Suppressor macrophage treated with lipopolysaccharide for 4 hours (primary cell): ENCODE measurements at places on chromosomes 6 and 20.

GRCh38 chr20:20950620-20951019 lies 155.5 kb downstream of the LINC00237 start:
- DNase-seq = no peak

- peak; percentile 66 for DNase-seq
These were observed 23.1 kb upstream of the DNAAF9 start for GRCh38 chr20:3430376-3431069.

- DNase-seq = no peak
These were observed 60.2 kb downstream of the LRRC1 start for GRCh38 chr6:53854843-53855567.

GRCh38 chr6:109897025-109897424 lies 81.1 kb upstream of the GPR6 start:
- no peak for DNase-seq

DNA sequence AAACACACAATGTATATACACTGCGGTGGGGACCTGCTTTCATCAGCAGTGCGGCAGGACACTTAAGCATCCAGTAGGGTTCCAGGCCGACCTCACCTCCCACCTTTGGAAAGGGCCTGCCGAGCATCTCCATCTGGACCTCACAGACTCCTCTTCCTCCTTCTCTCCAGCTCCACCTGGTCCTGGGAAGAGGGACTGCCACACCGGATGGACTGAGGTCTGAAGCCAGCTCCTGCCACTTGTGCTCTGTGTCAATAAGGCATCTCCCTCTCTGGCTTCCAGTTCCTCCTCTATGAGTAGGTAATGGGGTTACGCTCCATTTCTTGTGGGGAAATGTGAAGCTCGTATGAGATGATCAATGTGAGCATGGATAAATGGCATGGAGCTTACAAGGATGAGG lies 19.1 kb upstream of the NNAT start:
- no peak for DNase-seq

- peak; percentile 81 for DNase-seq
These were observed 40.1 kb upstream of the AKIRIN2 start for GRCh38 chr6:87742106-87742505.

- DNase-seq = no peak
These were observed 295.5 kb upstream of the HS3ST5 start for GRCh38 chr6:114638341-114638740.

DNA sequence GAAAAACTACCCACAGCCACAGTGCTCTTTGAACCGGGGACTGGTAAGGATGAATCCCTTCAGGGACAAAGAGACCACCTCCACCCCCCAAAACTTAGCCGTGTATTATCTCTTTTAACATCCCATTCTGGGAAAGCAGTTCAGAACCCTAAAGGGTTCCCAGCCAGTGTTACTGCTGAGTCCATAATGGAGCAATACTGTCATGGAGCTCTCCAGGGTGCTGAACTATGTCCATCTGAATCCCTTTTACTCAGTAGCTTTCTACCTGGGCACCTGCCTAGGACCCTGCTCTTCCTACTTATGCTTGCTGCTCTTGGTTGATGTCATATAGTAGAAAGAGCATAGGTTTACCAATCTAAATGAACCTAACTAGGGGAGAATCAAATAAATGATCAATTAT lies 22.3 kb upstream of the SAYSD1 start:
- DNase-seq = peak; percentile 47

GRCh38 chr6:137339929-137340559 lies 120.9 kb upstream of the IFNGR1 start:
- DNase-seq = no peak

DNA sequence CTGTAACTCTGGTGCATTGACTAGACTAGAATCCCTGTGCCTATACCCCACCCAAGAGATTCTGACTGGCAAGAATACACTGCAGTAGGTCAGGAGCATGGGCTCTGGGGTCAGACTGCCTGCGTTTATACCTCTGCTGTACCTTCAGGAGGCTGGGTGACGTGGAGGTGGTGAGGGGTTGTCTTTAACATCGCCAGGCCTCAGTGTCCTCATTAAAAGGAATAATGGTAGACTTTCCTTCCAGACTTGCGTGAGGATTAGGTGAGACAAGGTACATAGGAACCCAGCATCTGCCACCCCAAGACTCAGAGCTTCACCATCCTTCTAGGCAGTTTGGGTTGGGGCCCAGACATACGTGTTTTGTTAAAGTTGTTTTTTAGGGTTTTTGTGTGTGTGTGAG lies 44.3 kb downstream of the TM9SF4 start:
- no peak for DNase-seq

DNA sequence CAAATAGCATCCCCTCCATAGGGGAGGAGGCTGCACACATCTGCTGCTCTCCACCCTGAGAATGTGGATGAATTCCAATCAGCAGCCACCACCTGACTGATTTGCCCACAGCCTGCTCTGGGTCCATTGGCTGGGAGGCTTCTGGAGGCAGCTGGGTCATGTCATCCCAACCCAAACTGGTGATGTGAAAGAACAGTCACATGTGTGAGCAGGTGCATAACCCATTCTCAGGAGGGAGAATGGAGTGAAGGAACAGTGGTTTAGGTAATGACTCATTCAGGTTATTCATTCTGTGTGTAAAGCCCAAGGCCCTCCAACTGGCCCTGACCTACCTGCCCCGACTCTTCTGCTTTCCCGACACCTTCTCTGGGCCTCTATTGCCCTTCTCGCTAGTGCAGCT lies 90.9 kb upstream of the GCM1 start:
- no peak for DNase-seq

DNA sequence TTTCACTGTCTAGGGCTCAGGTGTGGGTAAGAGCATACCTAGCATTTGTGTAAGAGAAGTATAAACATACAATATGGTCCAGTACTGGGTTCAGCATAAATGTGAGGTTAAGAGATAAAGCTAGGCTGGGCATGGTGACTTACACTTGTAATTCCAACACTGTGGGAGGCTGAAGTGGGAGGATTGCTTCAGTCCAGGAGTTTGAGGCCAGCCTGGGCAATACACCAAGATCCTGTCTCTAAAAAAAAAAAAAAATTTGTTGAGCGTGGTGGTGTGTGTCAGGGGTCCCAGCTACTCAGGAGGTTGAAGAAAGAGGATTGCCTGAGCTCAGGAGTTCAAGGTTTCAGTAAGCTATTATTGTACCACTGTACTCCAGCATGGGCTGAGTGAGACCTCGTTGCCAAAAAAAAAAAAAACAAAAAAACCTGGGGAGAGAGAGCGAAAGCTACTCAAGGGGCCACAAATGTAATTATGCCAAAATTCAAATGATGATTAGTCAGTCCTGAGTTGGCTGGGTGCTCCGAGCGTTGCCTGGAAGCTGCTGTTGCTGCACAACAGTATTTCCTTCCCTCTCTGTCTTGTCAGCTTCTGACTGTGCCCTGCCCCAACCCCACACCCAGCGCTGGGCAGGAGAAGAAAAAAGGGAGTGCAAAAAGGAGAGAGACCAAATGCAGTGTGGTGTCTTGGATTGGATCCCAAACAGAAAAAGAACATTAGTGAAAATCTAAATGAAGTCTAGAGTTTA lies 24.0 kb downstream of the CMTR1 start:
- DNase-seq = no peak

GRCh38 chr6:125835221-125835744 lies 44.5 kb downstream of the NCOA7 start:
- DNase-seq = peak; percentile 71

DNA sequence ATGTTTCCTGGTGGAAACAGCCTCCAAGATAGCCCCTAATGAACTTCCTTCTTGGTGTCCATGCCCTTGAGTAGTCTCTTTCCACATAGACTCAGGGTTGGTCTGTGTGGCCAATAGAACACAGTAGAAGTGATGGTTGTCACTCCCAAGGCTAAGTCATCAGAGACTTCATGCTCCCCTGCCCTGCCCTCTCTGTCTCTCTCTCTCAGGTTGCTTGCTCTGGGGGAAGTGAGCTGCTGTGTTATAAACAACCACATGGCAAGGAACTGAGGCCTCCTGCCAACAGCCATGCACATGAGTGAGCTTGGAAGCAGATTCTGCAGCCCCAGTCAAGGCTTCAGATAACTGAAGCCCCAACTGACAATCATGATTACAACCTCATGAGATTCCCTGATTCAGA lies 85.3 kb upstream of the SLC22A16 start:
- DNase-seq = no peak
